ENCODE measurements at places on chromosomes 16 and 17.

DNA sequence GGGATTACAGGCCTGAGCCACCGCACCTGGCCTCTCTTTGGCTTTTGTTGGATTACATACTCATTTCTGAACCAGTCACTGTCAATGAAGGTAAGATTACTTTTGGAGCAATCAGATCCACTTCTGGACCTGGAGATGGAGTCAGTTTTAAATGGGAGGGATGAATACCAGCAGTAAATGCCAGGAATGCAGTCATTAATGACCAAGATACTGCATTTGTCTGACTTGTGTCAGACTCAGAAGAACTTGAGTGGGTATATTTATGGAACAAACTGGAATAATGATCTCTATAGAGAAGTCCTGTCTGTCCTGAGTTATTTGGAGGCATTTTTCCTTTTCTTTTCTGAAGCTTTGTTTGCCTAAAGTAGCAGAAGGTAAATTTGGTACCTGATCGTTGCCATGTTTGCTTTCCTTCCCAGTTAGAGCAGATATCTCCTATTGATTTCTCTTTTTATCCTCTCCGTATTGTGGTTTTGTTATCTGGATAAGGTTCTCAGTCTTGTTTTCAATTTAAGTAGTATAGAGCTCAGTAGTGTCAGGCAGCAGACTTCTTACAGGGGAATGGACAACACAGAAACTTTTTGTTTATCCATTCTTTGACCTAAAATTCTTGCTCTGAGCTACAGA is 10.7 kb downstream of the NLK start:
- DNase-seq = no peak

DNA sequence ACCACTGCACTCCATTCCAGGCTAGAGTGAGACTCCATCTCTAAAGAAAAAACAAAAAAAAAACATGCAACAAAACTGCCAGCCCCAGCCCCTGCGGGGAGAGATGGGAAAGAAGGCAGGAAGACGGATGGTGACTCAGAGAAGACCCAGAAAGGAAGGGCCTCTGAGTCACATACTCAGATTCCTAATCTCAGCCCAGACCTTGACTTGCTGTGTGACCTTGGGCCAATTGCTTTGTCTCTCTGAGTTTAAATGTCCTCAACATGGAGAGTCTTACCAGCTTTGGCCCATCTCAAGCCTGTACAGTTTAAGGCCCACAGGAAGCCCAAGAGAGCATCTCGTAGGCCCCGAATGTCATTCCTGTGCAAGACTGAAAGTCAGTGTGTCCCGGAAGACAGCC is 86.5 kb upstream of the LHX1 start:
- no peak for DNase-seq

DNA sequence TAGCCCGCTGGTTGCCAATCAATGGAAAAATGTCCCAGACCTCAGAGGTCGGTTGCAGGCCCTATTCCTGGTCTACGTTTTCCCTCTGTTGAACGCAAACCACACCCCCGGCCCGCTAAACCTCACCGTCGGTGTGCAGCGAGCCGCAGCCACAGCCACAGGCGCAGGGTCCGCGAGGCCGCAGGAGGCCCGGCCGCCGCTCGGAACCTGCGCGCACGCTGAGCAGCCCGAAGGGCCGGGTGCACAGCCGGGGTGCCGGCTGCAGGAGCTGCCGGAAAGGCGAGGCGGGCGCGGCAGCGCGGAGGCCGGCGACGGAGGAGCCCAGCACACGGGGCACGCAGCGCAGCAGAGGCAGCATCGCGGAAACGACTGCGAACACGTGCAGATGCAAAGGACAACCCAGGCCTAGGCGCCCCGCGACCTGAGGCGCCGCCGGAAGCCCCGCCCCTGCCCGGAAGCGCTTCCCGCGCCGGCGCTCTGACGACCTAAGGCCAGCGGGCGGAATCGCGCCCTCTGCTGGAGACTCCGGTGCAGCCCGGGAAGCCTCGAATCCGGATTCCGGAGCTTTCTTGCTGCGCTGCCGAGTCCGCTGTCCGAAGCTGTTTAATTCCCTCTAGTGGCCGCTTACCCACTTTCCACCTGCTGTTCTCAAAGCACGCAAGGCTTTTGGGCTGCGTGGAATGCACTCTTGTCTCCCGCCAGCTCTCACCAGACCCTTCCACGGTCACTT is at the start of gene C1QBP:
C1QBP (minus strand) TSS at position 440 of the 730 bp plus-strand sequence; CDS start at position 358, 82 bp downstream.
- DNase-seq = peak; percentile 86

DNA sequence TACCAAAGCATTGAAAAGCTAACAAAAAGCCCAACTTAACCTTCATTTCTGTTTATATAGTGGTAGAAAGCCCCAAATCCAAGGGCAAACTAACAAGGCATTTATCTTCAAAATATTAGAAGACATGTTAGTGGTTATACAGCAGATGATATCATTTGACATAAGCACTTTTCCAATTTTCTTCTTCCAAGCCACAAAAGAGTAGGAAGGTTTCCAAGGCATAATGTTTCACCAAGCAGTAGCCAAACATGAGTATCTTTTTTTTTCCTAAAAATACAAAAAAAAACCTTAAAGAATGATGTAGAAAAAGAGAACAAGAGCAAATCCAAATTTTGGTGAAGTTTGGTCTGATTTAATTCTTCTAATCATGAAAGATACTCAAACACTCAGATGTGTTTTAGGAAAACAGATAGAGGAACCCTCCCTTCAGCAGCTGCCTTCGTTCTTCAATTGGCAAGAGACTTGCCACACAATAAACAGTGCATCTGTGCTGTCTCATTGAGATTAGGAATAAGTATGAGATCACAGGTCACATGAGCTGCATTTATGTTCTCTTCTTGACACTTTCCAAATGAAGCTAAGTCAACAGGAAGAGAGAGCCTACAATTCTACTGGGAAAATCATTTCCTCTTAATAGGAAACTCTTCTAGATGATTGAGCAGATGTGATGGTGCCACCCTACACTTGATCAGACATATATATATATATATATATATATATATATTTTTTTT is 106.7 kb downstream of the TTC19 start:
- no peak for DNase-seq

GRCh38 chr16:87671715-87672270 is 69.5 kb downstream of the JPH3 start:
- no peak for DNase-seq

GRCh38 chr17:7557775-7558543 is 591 bp upstream of the TNFSF13 start:
- DNase-seq = no peak

DNA sequence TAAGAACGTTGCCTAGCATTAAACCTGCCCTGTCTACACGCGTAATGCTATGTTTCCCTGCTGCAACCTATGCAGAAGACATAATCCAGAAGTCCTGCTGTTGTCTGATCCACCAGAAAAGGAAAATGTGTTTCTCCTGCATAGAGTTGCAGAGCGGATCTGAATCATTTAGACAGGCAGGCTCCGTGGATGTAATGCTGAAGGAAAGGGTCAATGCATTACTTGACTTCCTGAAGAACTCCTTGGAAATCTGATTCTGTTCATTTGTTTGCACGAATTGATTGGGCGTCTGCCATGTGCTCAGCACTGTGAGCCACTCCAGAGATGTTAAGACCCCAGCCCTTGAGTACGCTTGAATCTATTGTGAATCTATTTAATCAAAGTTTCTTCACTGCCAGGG is 83.4 kb downstream of the FOXL1 start:
- DNase-seq = no peak

- no peak for DNase-seq
Measured at GRCh38 chr17:83103200-83103942, 24.0 kb downstream of the METRNL start.

GRCh38 chr16:82192665-82193064 is 22.6 kb upstream of the MPHOSPH6 start:
- DNase-seq = no peak
